ENCODE measurements at places on chromosomes 12 and 14. TPM values are rescaled to one million over a fixed set of nuclear protein-coding genes. Genes with fewer than 3 reads are reported as not detected.

FAM161B gene
- total RNA-seq, result 1.3 TPM

TSHR gene
- not detected for total RNA-seq

IQSEC3 gene
- not detected for total RNA-seq

ZNF385A gene
- total RNA-seq, result 52.3 TPM

UNC79 gene
- not detected for total RNA-seq

SMIM41 gene
- not detected for total RNA-seq

GRIN2B gene
- under 0.01 TPM for total RNA-seq

SYNDIG1L gene
- not detected for total RNA-seq

ALDH1L2 gene
- 2.9 TPM for total RNA-seq

APOF gene
- not detected for total RNA-seq

VRTN gene
- total RNA-seq, result not detected

USP44 gene
- 0.14 TPM for total RNA-seq

XPOT gene
- total RNA-seq, result 49.0 TPM

TSPAN11 gene
- total RNA-seq, result not detected

PAPLN gene
- 3.7 TPM for total RNA-seq

PLEK2 gene
- total RNA-seq, result 86.1 TPM

SERPINA10 gene
- total RNA-seq, result not detected

RTL1 gene
- not detected for total RNA-seq

KLRC4 gene
- total RNA-seq, result 0.21 TPM

ANKRD52 gene
- 12.4 TPM for total RNA-seq

ST8SIA1 gene
- 0.23 TPM for total RNA-seq

CLEC6A gene
- not detected for total RNA-seq

ANO2 gene
- not detected for total RNA-seq

CIDEB gene
- 2.2 TPM for total RNA-seq

RFX4 gene
- total RNA-seq, result not detected

NOVA1 gene
- total RNA-seq, result not detected

METTL25 gene
- 3.9 TPM for total RNA-seq

HAL gene
- not detected for total RNA-seq

MTERF2 gene
- 3.0 TPM for total RNA-seq

SERPINA5 gene
- total RNA-seq, result not detected

TEX22 gene
- total RNA-seq, result not detected

BBOF1 gene
- 2.7 TPM for total RNA-seq

CDK4 gene
- 122 TPM for total RNA-seq

KRT75 gene
- total RNA-seq, result 2.6 TPM

ESRRB gene
- total RNA-seq, result 0.21 TPM

CEP128 gene
- 4.9 TPM for total RNA-seq

GPX2 gene
- 21.2 TPM for total RNA-seq

MSRB3 gene
- total RNA-seq, result 2.1 TPM

KRT73 gene
- not detected for total RNA-seq

CD163 gene
- not detected for total RNA-seq

SDR9C7 gene
- total RNA-seq, result 5.1 TPM

KRT3 gene
- total RNA-seq, result not detected

CRIP1 gene
- total RNA-seq, result 16.0 TPM

CYP27B1 gene
- total RNA-seq, result 10.4 TPM

AHNAK2 gene
- total RNA-seq, result 222 TPM

ARHGAP9 gene
- not detected for total RNA-seq

PRB4 gene
- not detected for total RNA-seq

CHPT1 gene
- total RNA-seq, result 10.2 TPM

CNIH1 gene
- total RNA-seq, result 133 TPM
